ENCODE measurements at places on chromosomes 4 and X. TPM values are rescaled to one million over a fixed set of nuclear protein-coding genes. Genes with fewer than 3 reads are reported as not detected.

- no peak for DNase-seq
Observed at GRCh38 chr4:43766648-43767047, 682.0 kb downstream of the KCTD8 start.

GRCh38 chr4:156193800-156194199, 240.1 kb upstream of the CTSO start:
- DNase-seq = peak; percentile 30

DNA sequence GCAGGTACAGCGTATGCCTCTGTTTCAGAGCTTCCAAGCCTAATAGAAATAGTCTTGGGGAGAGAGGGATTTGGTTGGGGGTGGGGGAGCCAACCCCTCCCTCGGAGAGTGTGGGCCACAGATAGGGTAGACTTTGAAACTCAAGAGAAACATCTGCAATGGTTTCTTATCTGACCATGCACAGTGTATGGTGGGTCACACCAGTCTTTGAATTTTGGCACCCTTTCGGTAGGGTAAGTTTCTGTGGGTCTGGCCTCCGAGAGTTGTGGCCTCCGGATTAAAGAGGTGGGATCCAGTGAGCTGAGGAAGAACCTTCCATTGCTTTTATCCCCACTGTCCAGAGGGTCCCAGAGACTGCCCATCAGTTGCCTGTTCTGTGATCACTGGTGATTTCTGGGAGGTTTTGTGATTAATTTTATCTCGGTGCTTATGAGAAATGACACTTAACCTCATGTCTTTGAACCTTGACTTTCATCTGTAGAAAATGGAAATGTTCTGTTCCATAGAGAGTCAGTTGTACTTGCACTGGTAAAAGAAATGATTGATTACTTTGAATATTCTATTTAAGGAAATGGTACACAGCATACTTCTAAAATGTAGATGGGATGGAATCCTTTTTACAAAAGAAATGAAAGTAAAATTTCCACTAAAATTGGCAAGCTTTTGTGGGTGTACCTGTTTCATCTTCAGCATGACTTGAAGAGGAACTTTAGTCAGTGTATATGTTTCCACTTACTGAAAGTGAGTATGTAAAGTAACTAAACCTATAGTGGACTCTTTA, 62.7 kb downstream of the TMEM131L start:
- DNase-seq = no peak

GRCh38 chr4:174926958-174927357, 8.8 kb downstream of the ADAM29 start:
- DNase-seq = no peak

Gene TLR10
- total RNA-seq = 0.15 TPM

DNA sequence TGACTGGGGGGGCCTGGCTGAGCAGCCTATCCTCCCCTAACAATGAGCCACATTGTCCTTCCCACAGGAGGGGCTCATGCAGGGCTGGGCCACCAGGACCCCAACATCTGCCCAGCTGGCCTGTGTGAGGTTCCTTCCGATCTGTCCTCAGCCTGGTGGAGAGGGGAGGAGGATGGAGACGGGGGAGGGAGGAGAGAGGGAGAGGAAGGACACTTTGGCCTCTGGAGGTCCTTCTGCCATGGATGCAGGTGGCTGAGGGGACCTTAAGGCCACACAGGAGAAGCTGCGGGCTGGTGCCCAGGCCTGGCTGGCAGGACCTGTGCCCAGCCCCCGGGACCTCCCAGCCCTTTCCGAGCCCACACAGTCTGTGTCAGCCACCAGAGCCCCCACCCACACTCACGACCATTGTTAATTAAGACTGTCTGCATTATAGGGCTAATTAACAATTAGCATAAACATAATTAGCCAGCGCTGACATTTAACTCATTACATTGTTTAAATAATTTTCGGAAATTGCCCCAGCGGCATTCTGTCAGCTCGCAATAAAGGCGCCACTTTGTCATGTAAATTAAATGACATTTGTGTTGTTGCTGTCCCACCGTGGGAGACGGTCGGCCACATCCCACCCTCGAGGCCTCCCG, 53.0 kb upstream of the NKX1-1 start:
- DNase-seq = no peak

GRCh38 chr4:37705571-37705970, 19.4 kb upstream of the RELL1 start:
- no peak for DNase-seq

Gene SRPX
- total RNA-seq = 43.6 TPM

- DNase-seq = no peak
Observed at GRCh38 chr4:93809773-93810172, 18.8 kb upstream of the ATOH1 start.

Gene BANK1
- 9.1 TPM for total RNA-seq

GRCh38 chr4:27278615-27279375, 418.2 kb downstream of the STIM2 start:
- DNase-seq = no peak

DNA sequence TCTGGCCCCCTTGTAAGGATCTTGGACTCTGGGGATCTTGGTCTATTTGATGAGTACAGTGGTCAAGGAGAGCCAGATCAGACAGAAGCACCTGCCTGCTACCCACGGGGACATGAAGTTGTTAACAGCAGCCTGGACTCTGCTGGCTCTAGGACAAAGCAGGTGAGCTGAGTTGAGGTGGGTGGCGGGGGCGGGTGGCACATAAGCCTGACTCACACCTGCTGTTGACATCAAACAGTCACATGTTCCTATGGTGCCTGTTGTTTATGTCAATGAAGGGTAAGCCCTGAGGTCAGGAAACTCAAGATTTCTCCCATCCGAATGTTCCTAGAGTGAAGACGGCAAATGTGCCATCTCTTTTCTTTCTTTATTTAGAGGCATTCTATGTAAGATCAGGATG, 50.1 kb upstream of the CLNK start:
- no peak for DNase-seq

GRCh38 chr4:7547368-7548040, 112.8 kb upstream of the PSAPL1 start:
- no peak for DNase-seq

- no peak for DNase-seq
Observed at GRCh38 chr4:144411119-144411518, 234.8 kb upstream of the HHIP start.

GRCh38 chrX:48509245-48509590, 426 bp downstream of the PORCN start:
- DNase-seq = no peak

GRCh38 chr4:158481811-158482210, 39.9 kb upstream of the RXFP1 start:
- DNase-seq = no peak

GRCh38 chr4:23268072-23268771, 575.5 kb downstream of the GBA3 start:
- no peak for DNase-seq

- no peak for DNase-seq
Observed at GRCh38 chr4:110989125-110989524, 366.2 kb upstream of the PITX2 start.

Gene SPANXC
- total RNA-seq = not detected

DNA sequence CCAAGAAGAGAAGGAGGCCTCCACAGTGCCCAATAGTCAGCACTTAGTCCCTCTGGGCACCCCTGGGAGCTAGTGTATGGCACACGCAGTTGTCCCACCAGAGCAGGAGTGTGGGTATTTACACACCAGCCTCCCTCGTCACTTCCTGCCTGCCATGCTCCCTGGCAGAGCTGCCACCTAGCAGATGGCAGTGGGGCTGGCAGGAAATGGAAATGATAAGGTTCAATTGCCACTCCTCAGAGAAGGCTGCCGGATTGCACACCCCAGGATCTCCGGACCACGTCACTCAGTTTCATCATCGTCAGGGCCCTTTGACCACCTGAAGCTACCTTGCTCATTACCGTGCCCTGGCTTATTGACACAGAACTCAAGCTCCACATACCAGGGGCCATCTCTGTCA, 173.3 kb upstream of the PSAPL1 start:
- DNase-seq = no peak

Gene MEPE
- not detected for total RNA-seq

DNA sequence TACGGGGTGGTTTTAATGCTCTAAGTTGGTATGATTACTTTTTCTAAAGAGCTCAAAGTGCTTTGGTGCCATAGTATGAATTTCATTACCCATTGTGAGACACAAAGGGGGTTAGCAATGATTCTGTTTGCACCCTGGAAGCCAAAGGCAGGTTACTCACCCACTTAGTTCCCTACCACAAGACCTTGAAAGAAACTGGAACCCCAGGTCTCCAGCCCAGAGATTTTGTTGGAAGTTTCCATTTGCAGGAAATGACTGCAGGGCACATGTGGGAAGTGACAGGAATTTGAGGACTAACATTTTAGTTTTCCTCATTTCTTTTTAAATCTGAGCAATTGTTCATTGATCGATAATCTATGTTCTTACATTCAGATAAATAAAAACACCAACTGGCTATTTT, 1.8 kb upstream of the HS3ST1 start:
- DNase-seq = no peak

GRCh38 chrX:9184211-9184610, 150.3 kb upstream of the FAM9B start:
- no peak for DNase-seq

DNA sequence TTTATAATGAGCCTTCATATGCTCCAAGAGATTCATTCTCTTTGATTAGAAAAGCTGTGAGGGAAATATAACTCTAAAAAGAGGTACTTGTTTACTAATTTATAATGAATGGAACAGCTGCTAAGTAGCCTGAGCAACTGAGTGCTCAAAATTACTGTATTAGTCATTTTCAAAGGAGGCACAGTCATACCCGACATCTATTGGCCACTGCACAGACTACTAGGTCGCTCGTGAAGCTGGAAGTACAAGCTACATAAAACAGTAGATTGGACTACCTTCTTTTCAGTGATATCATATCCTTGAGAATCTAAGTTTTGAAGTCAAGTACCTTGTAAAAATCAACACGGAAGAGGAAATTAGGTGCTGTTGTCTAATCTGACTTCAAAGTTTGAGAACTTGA, 52.0 kb upstream of the GLRB start:
- DNase-seq = no peak

Gene CLDN34
- total RNA-seq = 0.41 TPM

Gene ZFYVE28
- 12.0 TPM for total RNA-seq

DNA sequence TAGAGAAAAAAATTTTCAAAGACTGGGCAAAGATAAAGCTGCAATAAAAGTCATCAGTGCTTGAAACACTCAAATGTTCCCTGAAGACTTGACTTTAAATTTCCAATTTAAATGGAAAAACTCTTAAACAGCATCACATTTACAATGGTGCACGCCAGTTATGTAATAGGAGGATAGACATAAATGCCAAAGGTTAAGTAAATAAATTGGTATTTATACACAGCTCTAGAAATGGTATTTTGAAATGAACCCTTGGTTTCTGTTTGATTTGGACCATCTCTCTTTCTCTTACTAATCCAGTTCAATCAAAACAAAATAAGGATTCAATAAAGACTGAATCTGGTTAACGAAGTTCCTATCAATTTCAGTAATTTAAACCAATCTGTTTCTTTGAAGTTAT, 272.6 kb downstream of the GPM6A start:
- DNase-seq = no peak

DNA sequence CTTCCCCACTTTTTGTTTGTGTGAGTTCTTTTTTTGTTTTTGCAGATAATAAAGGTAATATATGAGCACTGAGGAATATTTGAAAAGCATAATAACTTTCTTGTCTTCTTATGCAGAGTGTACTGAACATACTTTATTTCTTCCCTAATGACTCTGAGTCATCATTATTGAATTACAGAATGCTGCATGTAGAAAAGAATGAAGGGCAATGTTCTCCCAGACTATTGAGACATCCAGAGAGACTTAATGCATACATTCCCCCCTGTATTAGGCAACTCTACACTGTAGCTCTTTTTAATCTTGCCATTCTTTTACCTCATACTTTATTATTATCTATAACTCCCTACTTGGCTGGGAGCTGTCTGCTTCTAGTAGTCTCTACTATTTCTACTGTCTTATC, 240.5 kb upstream of the ANKRD50 start:
- DNase-seq = no peak

Gene PITX2
- total RNA-seq = not detected

DNA sequence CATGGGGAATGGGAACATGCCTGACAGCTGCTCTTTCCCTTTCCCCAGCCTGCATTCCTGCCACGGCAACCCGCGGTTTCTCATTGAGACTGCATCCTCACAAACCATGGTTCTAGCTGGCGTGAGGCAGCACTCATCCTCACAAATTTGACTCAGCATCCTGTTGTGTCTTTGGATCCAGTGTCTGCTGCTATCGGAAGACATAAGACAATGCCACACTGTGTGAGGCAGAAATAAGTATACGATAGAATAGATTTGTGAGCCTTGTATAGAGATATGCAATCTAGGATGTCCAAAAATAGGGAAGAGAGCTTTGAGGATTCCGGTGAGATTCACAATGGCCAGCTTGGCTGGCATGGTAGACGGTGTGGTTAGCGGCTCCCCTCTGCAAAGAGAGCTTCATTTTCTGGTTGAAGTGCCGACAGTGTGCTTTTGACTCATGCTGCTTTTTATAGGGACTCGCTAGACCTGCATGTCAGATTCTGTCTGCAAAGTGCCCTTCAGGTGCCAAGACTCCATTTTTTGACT, 161.3 kb upstream of the PSAPL1 start:
- DNase-seq = no peak

Gene PPEF1
- total RNA-seq = 0.42 TPM

DNA sequence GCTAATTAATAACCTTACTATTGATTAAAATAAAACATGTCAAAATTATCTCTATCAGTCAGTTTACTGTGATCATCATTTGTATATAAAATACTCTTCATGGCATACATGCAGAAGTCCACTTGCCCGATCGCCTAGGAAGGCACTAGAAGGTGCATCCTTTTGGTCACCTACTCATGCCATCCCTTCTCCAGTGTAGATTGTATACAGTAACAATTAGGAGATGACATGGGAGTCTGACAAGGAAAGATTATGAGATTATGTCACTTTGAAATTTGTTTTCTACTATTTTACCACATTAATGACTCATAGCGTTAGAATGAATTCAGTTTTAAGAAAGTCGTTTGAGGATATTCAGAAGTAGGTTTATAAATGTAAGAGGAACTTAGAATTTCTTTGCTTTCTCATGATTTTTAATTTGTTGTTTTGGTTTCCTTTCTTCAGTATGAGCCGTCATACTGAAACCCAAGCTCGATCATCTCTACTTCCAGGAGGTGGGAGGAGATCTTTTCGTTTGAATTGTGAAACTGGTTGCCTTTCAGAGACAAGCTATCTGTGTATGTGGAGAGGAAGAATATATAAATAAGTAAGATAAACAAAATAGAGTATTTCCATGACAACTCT, 51.1 kb upstream of the UNC5C start:
- no peak for DNase-seq

GRCh38 chr4:70691661-70692060, 3.3 kb downstream of the UTP3 start:
- no peak for DNase-seq

DNA sequence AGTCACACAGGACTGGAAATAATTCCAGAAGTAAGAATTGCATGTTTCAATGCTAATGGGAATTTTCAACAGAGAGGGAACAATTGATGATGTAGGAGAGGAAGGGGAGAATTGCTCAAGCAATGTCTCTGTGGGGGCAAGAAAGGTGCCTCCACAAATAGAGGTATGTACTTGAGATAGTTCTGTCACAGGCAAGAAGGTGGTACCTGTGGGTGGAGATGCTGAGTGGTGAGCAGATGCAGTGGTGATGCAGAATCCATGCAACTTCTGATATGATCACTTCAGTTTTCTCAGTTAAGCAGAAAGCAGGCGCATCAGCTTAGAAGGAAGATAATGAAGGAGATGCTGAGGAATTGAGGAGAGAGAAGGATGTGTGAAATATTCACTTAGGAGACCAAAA, 55.1 kb upstream of the SEC24B start:
- no peak for DNase-seq

Gene SPANXB1
- total RNA-seq = not detected

Gene PHKA1
- total RNA-seq = 4.8 TPM

GRCh38 chr4:145390571-145390970, 91.1 kb upstream of the SMAD1 start:
- DNase-seq = no peak

Gene ANXA10
- total RNA-seq = 0.63 TPM

All from left lung (tissue), 14 donors.